Stimulated activated CD4-positive, alpha-beta T cell treated with anti-CD3 and anti-CD28 coated beads, Interleukin-4, amount 100 ng/mL, for 1 hour (primary cell): ENCODE measurements at places on chromosomes 16 and 17.

- no peak for DNase-seq
These were observed 144.7 kb upstream of the CHMP6 start for GRCh38 chr17:80846932-80847331.

- DNase-seq, result no peak
These were observed 295.6 kb downstream of the WWOX start for GRCh38 chr16:78395035-78395434.

- DNase-seq, result no peak
These were observed 17.0 kb upstream of the RFFL start for GRCh38 chr17:35080536-35080935.

DNA sequence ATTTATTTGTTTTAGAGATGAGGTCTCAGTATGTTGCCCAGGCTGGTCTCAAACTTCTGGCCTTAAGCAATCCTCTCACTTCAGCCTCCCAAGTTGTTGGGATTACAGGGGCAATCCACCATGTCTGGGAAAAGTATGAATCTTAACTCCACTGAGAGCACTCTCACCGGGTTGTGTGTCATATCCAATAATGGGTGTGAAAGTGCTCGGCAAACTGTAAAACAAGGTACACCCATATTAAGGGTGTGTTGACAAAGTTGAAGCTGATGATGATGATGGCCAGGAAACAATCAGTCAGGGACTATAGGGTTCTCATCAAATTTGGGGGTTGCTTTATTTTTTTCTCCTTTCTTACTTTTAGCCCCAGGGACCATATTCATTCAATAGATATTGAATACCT is 25.3 kb upstream of the TMC5 start:
- no peak for DNase-seq

GRCh38 chr17:63696381-63696961 is 3.5 kb downstream of the LIMD2 start:
- peak; percentile 22 for DNase-seq

DNA sequence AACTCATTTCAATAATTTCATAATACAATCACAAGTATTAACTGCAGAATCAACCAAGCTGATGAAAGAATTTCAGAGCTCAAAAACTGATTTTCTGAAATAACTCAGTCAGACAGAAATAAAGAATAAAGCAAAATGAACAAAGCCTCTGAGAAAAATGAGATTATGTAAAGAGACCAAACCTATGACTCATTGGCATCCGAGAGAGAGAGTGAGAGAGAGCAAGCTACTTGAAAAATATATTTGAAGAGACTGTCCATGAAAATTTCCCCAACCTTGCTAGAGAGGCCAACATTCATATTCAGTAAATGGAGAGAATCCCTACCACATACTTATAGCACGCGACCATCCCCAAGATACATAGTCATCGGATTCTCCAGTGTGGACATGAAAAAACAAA is 1376.4 kb downstream of the CDH11 start:
- DNase-seq, result no peak

DNA sequence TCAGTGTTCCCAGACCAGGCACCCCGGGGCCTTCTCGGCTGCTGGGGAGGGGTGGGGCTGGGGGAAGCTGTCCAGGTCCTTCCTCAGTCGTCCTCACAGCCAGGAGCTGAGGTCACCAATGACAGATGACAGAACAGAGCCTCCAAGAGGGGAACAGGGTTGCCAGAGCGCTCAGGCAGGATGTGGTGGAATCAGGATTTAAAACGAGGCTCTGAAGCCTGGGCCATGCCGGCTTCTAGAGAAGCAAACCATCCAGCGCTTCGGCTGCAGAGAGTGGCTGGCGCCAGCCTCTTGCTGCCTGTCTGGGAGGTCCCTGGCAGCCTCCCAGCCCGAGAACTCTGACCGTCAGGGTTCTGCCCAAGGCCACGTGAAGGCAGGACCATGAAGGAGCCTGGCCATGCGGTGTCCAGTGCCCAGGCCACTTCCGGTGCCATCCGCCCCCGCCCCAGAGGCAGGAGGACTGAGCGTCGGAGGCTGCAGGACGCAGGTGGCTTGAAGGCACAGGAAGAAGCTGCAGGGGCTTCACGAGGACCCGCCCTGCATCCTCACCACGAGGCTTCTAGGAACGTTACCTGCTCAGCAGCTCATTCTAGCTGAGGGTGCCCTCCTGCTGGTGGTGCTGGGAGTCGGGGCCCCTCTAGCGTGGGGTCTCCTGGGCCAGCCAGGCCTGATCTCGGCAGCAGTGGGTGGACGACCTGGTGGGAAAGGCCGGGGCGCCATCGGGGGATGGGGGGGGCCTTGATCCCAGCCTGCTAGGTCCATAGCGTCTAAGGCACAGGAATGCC is 78.5 kb downstream of the KLHDC4 start:
- DNase-seq, result no peak

GRCh38 chr17:67671493-67671892 is 46.2 kb upstream of the NOL11 start:
- DNase-seq, result no peak

DNA sequence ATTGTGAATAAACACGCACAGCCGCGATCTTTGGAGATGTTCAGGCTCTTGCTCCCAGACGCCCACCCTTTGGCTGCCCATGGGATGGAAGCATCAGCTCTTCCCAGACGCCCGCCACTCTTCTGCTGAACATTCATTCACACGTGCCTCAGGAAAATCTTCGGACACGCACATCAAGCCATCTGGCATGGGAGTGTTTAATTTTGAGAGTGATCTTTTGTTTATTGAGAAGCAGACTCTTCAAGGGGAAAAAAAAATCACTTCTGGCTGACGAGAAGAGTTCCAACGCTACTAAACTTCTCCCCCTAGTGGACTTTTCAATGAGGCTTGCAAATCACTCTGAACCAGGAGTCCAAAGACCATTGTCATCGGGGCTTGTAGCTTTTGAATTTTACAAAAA is 62.0 kb upstream of the NUDT7 start:
- no peak for DNase-seq

DNA sequence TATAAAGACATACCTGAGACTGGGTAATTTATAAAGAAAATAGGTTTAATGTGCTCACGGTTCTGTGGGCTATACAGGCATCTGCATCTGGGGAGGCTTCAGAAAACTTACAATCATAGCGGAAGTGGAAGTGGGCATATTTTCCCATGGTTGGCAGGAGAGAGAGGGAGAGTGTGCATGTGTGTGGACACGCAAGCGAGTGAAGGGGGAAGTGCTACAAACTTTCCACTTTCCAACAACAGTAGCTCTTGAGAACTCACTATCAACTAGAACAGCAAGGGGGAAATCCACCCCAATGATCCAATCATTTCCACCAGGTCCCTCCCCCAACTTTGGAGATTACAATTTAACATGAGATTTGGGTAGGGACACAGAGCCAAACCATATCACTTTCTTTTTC is 11.1 kb downstream of the TAOK1 start:
- DNase-seq, result no peak

- DNase-seq, result no peak
These were observed 269.6 kb upstream of the RPL38 start for GRCh38 chr17:73933871-73934270.

DNA sequence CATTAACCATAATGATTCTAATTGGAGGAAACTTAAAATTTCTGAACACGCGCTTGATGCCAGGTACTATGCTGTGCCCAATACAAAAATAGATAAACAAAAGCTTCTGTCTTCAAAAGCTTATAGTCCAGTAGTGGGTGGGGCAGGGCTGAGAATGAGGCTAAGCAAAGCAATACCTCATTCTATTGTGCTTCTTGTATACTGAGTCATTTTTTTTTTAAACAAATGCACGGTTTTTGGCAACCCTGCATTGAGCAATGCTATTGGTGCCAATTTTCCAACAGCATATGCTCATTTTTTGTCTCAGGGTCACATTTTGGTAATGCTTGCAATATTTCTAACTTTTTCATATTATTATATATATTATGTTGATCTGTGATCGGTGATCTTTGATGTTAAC is 34.7 kb upstream of the HNF1B start:
- DNase-seq, result no peak

GRCh38 chr17:49361129-49361901 is 735 bp downstream of the ZNF652 start:
- peak; percentile 63 for DNase-seq

DNA sequence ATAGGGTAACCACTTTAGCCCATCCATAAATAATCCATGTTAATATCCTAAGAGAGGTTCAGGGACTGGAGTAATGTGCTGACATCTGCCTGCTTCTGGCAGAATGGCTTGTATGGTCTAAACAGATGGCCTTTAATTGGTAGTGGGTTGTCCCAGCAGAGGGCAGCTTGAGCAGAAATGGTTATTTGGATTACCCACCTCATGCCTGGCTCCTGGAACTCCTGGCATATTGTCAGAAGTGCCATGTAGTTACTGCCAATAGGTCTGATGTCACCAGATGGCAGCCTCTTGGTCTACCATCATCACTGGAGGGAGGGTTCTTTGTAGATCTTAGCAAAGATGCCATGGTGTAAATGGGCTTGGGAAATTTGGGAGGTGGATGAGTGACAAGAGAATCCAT is 157.5 kb upstream of the SOX9 start:
- no peak for DNase-seq

DNA sequence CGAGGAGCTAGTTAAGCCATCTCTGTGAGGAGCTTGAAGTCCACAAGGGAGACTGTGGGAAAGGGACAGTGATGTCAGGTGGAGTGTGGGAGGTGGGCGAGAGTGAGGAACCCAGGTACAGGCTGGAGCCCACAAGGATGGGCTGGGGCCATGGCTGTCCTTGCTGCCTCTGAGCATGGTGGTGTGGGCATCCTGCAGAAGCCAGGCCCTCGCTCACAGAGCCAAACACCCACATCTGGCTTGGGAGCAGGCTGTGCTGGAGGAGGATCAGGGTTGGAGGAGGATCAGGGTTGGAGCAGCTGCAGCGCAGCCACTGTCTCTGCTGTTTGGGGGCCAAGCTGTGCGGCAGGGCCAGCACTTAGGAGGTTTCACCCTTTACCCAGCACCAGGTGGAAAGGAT is 58.2 kb upstream of the ENPP7 start:
- no peak for DNase-seq

DNA sequence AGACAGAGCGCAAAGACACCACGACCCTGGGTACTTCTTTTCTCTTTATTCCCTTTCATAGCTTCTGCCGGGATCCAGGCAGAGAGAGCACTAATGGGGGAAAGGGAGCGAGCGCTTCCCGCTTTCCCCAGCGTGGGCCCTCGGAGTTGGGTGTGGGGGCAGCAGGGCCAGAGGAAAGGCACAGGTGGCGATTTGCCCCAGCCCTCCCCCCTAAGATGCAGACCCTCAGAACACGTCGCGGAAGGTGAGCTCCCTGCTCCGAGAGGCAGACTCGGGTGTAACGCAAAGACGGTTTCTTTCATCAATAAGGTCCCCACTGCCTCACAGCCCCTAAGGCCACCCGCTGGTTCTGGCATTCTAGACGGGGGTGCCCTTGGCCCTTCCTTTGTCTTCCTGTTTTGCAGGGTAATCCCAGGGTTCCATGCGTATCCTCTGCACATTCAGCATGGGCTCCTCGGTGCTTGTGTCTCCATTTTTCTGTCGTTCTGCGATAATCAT is 570 bp upstream of the NME3 start:
- DNase-seq, result no peak
